ENCODE measurements at places on chromosomes 4 and X. TPM values are rescaled to one million over a fixed set of nuclear protein-coding genes. Genes with fewer than 3 reads are reported as not detected.

SLC6A14 gene
- total RNA-seq: not detected

GAGE12E gene
- total RNA-seq: not detected

VCX2 gene
- not detected for total RNA-seq

REELD1 gene
- 0.45 TPM for total RNA-seq

CXCL6 gene
- not detected for total RNA-seq

DNA sequence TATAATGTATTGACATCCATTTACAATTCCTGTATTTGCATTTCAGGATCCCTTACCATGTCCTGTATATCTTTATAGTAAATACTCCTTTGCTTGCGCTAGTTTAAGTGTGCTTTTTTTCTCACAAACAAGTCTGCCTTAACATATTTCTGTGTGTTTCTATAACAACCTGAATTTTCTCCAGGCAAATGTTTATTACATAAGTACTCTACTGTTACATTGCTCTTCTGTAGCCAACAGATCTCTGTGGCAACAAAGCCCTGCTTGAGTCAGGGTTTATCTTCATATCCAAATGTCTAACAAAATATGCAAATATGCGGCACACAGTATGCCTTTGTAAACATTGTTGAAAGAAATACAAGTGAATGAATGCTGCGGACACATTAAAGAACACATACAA, 625.5 kb downstream of the TLL1 start:
- DNase-seq: no peak

DNA sequence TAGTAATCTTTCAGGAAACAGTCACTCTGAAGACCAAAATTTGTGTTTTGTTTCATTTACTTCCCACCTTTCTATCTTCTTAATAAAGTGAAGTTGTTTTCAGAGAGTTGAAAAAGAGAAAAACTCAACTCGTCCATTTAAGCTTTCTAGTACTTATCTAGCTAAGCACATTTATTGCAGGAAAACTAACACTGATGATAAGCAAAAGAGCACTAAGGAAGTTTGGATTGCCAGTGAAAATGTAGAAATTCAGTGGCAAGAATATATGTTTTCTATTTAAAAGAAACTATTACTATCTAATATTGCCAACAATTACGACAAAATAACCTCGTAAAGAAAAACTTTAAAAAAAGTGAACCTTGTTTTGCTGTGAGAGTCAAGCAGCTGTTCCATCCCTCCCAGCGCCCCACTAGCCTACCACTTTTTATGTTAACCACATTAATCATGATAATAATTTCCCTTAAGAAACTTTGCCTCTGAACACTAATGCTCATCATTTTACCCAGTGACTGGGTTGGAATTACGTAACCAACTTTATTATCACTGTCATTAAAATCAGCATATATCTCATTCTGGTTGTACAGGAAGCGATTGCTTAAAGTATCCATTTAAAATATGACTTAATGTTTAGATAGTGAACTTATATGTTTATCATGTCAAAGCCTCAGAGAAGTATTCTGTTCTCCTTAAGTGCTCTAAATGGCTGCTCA, 24.8 kb downstream of the SPRY1 start:
- no peak for DNase-seq

DNA sequence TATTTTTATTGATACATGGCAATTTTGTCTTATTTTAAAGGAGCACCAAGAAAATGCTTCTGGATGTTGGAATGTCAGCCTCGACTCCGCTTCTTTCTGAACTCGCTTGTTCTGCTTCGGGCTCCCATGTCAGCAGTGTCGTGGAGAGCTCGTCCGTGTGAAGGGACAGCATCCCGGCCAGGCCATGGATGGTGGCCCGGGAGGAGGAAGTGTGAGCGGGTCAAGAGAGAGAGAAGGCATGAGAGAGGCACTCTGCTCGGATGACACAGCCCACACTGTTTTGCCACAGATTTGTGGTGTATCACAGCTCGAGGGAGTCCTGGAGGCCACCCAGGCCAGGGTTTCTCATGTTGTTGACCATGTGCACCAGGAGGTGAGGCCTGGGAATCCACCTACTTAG, 107.0 kb downstream of the TRAPPC11 start:
- no peak for DNase-seq

DNA sequence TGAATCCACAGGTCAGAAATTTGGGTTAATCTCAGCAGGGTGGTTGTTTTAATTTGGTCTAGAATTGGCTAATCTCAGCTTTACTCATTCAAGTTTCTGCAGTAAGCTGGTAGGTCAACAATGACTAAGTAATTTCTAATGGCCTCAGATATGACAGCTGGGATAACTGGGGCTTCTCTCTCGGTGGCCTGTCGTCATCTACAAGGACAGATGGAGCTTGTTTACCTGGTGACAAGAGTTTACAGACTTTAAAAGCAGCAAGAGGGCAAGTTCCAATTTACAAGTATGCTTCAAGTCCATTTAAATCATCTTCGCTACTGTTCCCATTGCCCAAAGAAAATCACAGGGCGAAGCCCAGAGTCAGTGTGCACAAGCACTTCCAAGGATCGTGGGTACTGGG, 453.9 kb downstream of the PDHA2 start:
- no peak for DNase-seq

GRCh38 chrX:14896273-14896672, 23.1 kb downstream of the MOSPD2 start:
- DNase-seq: no peak

GRCh38 chrX:115260330-115260729, 26.4 kb upstream of the LRCH2 start:
- no peak for DNase-seq

Measured in activated CD8-positive, alpha-beta memory T cell treated with anti-CD3 and anti-CD28 coated beads, Interleukin-2, amount 10 ng/mL, durations not matched to agents 7 days and 5 days (primary cell).